ENCODE measurements at places on chromosomes 16 and 17. TPM values are rescaled to one million over a fixed set of nuclear protein-coding genes. Genes with fewer than 3 reads are reported as not detected.

The CDH1 gene
- 251 TPM for total RNA-seq

The AIPL1 gene
- not detected for total RNA-seq

The TBC1D3B gene
- total RNA-seq = 18.6 TPM

The SDR42E1 gene
- 3.4 TPM for total RNA-seq

The DEXI gene
- 54.8 TPM for total RNA-seq

The SKAP1 gene
- 4.3 TPM for total RNA-seq

The WFDC1 gene
- total RNA-seq = not detected

The STH gene
- total RNA-seq = not detected

The ABCC11 gene
- not detected for total RNA-seq

The CCL17 gene
- total RNA-seq = not detected
